ENCODE measurements at places on chromosomes 2 and 18. TPM values are rescaled to one million over a fixed set of nuclear protein-coding genes. Genes with fewer than 3 reads are reported as not detected.

Gene CAVIN2
- 50.7 TPM for total RNA-seq

Gene CDH19
- 0.38 TPM for total RNA-seq

DNA sequence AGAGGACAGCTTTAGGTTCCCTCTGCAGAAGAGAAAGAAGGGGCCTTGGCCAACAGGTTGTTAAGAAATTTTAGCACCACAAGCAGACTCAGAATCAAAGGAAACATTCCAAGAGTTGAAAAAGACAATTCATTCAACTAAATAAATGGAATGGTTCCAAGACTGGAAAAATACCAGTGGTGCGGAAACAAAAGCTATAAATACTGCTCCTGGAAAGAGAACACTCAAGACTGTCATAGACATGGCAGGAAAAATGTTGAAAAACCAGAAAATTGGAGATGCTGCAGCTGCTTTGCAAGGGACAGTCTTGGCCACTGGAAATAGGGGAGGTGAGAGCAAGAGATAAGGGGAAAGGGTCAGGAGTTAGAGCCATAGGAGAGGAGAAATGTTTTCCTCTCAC lies 312.7 kb upstream of the CYRIA start:
- H3K4me3 ChIP-seq = no peak overlapping the region
- no peaks in the 10 kb centered on the region for H3K4me1 ChIP-seq
- no peak for DNase-seq
- no peaks in the 10 kb centered on the region for H3K27me3 ChIP-seq
- H3K36me3 ChIP-seq = no peaks in the 10 kb centered on the region

DNA sequence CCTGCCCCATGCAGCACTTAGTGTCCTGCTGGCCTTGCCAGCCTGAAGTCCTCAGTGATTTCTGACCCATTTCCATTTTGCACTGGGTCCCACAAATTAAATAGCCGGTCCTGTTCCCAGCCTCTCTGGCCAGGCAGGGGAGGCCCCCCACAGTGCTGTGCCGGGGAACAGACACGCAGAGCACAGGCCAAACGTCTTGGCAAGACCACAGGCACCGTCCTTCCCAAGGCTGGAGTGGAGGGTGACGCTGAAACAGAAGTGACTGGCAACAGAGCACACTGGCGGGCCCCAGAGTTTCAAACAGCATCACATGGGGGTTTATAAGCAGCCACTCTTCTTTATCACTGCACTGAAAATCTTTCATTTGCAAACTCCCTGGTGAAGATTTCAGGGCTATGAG lies 52.2 kb downstream of the EDAR start:
- H3K4me3 ChIP-seq = no peak overlapping the region
- no peaks in the 10 kb centered on the region for H3K27me3 ChIP-seq
- DNase-seq = no peak
- H3K27ac ChIP-seq = no peak overlapping the region
- peaks cover 21% of the 10 kb centered on the region for H3K4me1 ChIP-seq

GRCh38 chr2:150486539-150487484 lies 655 bp downstream of the RND3 start:
- peaks cover 19% of the 10 kb centered on the region for H3K4me1 ChIP-seq
- H3K27ac ChIP-seq = peak overlapping the region; percentile 94
- no peaks in the 10 kb centered on the region for H3K36me3 ChIP-seq
- H3K27me3 ChIP-seq = no peaks in the 10 kb centered on the region
- H3K4me3 ChIP-seq = peak overlapping the region; percentile 80

Measured in esophagus squamous epithelium (tissue), 5 donors.